ENCODE measurements at places on chromosomes 4 and X.

DNA sequence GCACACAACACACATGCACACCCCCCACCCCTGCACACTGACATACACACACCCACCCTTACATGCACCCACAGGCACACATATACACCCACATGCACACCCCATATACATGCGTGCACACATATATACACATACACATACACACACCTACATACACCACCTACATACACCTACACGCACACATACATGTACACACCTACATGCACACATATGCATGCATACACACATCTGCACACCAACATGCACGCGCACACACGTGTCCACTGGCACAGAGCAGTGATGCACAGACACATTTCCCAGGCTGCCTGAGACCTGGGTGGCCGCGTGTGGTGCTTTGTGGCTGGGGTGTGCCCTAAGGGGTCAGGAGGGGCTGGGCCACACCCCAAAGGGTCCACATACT, 31.7 kb downstream of the FGFRL1 start:
- no peak for DNase-seq

GRCh38 chrX:7254144-7254543, 106.2 kb upstream of the PUDP start:
- no peak for DNase-seq

GRCh38 chr4:106775636-106776035, 260.5 kb downstream of the DKK2 start:
- DNase-seq = no peak

- DNase-seq = no peak
These were observed 11.4 kb downstream of the MAOB start for GRCh38 chrX:43870758-43871419.

DNA sequence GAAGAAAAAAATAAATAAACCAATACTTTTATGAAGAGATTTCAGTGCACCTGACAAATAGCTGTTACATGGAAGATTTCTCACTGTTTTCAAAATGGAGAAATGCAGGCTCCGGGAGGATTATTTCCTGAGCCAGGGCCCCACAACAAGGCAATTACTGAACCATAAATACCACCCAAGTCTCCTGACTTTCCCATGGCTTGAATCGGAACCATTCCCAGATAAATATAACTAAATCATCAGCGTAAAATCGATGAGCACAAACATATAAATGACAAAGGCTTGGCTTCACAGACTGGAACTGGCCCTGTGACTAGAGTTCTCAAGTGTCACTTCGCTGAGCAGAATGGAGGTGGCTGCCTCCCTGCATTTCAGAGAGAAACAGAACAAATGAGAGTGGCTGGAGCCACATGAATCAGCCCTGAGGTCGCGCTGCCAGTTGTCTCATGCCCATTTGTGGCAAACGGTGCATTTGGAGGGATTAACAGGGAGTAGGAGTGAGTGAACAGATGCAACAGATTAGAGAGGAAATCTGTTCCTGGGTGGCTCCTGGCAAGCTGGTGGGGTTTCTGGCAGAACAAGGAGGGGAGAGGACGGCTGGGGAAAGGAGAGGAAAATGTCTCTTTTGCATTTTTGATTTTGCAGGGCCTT, 57.3 kb upstream of the STIM2 start:
- DNase-seq = no peak

GRCh38 chr4:149183638-149184037, 632.0 kb downstream of the IQCM start:
- no peak for DNase-seq

DNA sequence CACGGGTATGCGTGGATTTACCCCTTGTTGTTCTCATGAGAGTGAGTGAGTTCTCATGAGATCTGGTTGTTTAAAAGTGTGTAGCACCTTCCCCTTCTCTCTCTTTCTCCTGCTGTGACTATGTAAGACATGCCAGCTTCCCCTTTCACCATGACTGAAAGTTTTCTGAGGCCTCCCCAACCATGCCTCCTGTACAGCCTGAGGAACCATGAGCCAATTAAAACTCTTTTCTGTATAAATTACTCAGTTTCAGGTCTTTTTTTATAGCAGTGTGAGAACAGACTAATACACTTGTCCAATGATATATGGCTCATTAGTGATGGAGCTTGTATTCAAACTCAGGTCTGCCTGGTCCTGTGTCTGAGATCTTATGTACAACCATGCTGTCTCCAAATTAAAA, 28.5 kb upstream of the RTL3 start:
- DNase-seq = no peak

- no peak for DNase-seq
These were observed 26.0 kb upstream of the SETD7 start for GRCh38 chr4:139582044-139582443.

All from NCI-H1105 treated with DMSO at 0.1 percent for 48 hours (cell line).